ENCODE measurements at places on chromosomes 7 and 10.

GRCh38 chr7:42097752-42098151 lies 139.3 kb downstream of the GLI3 start:
- DNase-seq = no peak

DNA sequence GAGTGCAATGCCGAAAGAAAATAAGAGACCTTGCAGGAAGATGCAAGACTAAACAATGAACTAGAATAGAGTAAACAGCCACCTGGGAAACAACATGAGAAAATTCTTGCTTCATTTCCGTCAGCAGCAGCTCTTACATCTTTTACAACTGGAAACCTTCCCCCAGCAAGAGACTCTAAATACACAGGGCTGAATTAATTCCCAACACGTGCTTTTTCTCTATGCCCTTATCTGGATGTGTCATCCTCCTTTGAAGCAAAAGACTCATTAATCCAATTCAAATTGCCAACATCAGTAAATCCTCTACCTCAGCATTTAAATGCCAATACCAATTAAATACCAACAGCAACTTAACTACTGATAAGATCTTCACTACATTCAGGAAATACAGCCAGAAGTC lies 99.0 kb upstream of the PDE1C start:
- no peak for DNase-seq

GRCh38 chr10:19941206-19941880 lies 125.1 kb downstream of the PLXDC2 start:
- DNase-seq = no peak

DNA sequence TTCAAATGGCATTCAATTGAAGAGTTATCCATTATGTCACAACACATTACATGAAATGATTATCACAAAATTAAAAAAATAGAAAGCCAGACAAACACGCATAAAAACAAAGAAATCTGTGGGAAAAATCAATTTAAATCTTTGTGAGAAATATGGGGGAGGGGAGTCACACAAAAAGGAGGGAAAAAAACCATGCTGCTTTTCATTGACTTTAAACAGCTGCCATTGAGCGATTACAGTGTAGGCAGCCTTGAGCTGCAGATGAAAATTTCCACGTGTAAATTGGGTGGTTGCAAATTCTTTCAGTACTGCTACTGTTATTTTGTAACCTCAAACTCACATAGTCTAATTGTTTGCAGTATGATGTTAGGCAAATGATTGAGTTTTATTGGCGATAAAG lies 889.9 kb upstream of the PHF14 start:
- DNase-seq = no peak

DNA sequence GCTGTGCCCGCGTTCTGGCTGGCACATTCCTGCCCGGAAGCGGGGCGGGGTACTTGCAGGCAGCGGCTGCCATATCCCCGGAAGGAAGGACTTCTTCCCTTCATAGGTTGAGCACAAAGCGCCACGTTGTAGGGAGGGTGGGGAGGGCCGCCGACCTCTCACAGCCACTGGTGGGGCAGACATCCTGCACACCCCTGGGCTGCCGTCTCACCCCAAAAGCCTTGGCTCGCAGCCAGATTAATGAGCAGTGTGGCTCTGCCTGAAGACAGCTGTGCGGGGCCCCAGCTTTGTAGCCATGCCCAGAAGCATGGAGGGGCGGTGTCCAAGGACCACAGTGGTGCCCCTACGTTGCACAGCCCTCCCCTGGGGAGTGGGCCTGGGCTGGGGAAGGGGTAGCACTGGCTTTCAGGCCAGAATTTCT lies 54.3 kb upstream of the DPYSL4 start:
- no peak for DNase-seq

GRCh38 chr10:129779126-129780111 lies 184.7 kb downstream of the EBF3 start:
- DNase-seq = no peak

DNA sequence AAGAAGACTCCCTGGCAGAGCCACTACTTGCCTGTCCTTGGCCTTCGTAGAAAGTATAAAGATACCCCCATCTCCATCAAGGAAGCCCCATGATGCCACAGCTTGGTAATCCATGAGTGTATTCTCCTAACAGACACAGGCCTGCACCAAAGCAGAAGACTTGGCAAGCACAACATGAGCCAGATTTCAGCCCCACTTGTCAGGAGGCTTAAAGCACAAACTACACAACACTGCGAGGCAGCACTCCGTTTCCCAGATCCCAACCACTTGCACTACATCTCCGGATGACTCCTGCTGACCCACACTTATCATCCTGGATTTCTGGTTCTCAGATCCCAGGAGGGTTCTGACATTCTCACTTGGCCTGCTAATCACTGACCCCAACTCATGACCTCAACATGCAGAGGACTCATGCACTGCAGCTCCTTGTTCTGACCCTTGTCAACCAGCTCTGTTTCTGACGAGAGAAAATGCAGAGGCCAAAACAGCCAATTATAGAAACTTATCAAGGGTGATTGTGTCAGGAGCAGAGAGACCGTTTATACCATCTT lies 100.8 kb downstream of the RELN start:
- no peak for DNase-seq

DNA sequence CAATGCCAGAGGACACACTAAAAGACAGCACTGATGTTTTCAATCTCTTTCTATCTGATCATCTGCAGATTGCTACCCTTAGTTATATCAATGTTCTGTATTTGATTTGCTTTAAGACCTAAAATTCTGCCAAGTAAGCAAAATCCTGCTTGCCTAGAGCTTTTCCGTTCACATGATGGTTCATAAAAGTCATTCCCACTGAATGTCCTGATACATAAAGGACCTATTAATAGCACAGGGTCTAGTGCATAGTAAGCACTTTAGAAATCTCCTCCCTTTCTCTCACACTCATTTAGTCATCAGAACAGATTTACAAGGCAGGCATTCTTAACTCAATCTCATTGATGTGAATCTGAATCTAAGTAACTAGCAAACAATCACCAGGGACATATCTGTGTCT lies 68.8 kb downstream of the PCGF5 start:
- no peak for DNase-seq

DNA sequence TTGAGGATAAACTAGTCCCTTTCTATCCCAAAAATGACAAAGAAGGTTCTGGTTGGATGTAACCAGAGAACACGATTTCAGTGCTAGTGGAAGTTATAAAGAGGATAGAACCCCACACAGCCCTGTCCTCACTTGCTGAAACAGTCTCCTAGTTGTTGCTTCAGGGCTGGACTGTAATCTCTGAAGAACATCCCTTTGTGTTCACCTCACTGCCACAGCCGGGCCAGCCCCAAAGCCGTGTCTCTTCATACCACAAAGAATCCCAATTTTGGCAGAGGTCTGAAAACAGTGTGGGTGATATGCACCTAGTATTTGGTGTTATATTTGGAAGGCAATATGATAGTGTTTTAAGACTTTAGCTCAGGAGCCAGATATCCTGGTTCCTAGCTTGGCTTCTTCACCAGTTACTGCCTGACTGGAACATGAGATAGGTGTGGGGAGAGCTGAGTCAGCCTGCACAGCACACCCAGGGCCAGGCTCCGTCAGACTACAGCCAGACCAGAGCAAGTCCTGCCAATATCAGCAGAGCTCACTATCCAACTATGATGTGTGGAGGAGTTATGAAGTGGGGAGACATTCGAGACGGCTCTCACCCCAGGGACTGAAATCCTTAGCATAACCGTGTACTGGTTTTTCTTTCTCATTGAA lies 21.2 kb downstream of the CYP3A4 start:
- DNase-seq = no peak

- no peak for DNase-seq
These were observed 46.1 kb upstream of the CACUL1 start for GRCh38 chr10:118800920-118801319.

DNA sequence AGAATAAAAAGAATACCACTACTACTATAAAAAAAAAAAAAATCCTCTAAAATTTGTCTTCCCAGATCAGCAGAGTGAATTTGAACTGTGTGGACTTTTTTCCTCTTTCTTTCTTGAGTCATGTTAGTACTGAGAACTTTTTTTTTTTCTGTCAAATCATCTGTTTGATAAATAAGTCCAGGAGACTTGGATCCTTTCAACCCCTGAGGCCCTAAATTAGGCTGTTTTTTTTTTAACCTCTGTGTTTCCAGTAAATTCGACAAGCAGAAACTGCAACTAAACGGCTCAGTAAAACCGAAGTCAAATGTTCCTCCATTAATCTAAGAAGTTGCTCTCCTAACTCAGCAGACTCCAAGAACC lies 2.7 kb downstream of the MAP3K8 start:
- no peak for DNase-seq

DNA sequence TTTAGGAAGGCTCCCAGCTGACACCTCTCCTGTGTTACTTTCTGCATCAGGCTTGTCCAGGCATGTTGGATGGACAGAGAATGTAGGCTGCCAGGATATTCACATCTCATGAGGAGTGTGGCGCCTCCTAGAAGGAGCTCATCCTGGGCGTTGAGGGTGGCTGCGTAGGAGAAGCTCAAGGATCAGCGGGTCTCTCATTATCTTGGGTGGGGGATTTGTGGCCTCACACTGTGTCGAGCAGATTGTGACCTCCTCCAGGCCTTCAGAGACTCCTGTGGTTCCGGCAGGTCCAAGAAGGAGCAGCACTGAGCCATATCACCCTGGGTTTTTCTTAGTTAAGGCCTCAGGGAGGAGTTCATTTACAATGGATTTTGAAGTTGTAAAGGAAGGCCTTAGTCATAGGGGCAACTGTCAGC lies 8.7 kb upstream of the COBL start:
- DNase-seq = no peak

GRCh38 chr7:76515999-76516443 lies 5.7 kb downstream of the UPK3B start:
- DNase-seq = no peak

GRCh38 chr7:133980804-133981203 lies 146.3 kb upstream of the LRGUK start:
- DNase-seq = no peak

GRCh38 chr7:97973206-97973658 lies 16.8 kb downstream of the OCM2 start:
- DNase-seq = no peak

DNA sequence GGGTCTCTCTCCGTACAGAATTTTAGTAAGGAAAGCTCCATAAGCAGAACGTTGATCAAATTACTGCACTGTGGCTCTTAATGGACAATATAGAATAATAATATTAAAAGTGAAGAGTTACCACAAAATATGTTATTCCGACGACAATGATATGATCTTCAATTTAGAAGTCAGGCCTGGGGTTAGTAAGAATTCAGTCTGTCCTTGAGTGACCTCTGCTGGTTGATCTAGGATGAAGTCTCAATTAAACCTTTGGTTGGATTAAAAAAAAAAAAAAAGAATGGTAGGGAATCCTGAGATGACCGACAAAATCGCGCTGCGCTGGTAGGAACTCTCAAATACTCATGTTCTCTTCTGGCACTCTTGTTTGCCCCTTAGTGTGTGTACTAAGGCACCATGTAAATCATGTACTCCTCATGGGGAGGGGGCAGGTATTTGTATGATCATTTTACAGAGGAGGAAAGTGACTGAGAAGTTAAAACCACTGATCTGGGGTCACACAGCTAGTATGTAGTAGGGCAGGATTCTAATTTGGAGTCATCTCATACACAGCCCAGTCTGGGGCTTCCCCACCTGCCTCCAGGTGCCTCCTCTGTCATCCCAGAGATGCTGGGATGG lies 161.3 kb upstream of the NPVF start:
- DNase-seq = no peak

GRCh38 chr7:42492920-42493319 lies 255.9 kb upstream of the GLI3 start:
- no peak for DNase-seq

DNA sequence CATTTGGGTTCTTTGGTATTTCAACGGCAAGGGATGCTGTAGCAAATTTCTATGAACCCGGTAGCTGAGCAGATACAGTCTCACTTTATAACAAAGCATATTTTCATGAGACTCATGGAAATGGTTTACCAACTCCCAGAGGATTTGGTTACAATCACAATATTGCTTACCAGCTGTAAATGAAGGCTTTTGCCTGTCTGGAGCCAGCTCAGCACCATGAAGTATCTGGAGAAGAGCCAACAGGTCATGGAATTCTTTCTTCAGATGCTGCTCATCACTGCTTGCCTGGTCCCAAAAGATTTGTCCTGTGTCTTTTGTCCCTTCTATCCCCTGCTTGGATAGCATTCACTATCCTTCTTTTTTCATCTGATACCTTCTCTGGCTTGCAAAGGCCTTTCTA lies 316.9 kb upstream of the PHYHIPL start:
- no peak for DNase-seq

GRCh38 chr10:123884907-123885381 lies 6.7 kb downstream of the CPXM2 start:
- no peak for DNase-seq

- DNase-seq = peak; percentile 90
These were observed at the start of gene KDM7A for GRCh38 chr7:140176811-140177702. KDM7A (minus strand) TSS chr7:140176983; CDS start chr7:140176937, 46 bp downstream.

GRCh38 chr7:104010052-104010909 lies 20.8 kb upstream of the RELN start:
- no peak for DNase-seq

DNA sequence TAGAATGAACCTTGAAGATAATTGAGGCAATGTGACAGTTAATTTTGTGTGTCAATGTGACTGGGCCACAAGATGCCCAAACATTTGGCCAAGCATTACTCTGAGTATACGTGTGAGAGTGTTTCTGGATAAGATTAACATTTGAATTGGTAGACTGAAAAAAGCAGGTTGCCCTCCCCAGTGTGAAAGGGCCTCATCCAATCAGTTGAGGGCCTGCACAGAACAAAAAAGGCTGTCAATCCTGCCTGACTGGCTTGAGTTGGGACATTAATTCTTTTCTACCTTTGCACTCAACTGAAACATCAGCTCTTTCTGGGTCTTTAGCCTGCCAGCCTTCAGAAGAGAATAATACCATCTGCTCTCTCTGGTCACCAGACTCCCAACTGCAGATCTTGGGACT lies 56.6 kb upstream of the PDE1C start:
- no peak for DNase-seq

DNA sequence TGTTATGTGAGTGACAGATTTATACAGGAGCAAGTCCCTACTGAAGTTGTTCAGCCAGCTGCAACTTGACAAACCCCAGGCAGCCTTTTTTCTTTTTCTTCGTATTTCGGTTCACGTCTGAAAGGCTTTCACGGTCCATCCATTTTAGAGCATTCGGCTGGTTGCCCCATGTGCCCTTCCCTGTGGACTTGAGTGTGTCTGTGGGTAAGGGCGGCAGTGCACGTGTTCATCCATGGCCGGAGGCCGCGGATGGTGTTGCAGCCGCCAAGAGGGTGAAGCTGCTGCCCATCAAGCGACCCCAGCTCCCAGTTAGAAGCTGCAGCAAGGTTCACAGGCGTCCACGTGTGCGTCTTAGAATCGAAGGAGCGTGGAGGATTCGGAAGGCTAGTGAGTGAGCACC lies 35.9 kb downstream of the PPP2R2D start:
- no peak for DNase-seq

Measured in stimulated activated CD4-positive, alpha-beta T cell treated with anti-CD3 and anti-CD28 coated beads, Interleukin-15, amount 100 ng/mL, for 1 hour (primary cell).